Activated CD8-positive, alpha-beta memory T cell treated with anti-CD3 and anti-CD28 coated beads, Interleukin-2, amount 10 ng/mL, durations not matched to agents 7 days and 5 days (primary cell): ENCODE measurements at places on chromosomes 1 and 21. TPM values are rescaled to one million over a fixed set of nuclear protein-coding genes. Genes with fewer than 3 reads are reported as not detected.

DNA sequence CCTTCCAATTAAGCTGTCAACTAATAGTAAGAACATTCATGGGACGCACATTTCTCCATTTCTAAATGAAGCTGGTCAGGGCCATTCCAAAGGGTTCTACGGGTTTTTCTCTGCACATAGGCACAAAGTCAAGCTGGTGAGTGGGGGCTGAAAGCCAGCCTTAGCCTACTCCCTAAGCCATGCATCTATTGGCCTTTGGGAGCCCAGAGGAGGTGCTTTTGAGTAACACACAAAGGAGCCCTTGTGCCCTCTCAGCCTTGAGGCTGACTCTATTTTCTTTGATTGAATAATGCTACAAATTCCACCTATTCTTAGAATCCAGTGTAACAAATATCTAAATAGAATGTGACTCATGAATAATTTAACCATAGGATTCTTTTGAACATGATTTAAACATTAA is 73.6 kb downstream of the RGS13 start:
- H3K4me3 ChIP-seq, result no peak overlapping the region
- H3K4me1 ChIP-seq, result no peaks in the 10 kb centered on the region
- no peak for DNase-seq
- no peak overlapping the region for H3K27ac ChIP-seq
- H3K27me3 ChIP-seq, result peaks cover 2% of the 10 kb centered on the region

DNA sequence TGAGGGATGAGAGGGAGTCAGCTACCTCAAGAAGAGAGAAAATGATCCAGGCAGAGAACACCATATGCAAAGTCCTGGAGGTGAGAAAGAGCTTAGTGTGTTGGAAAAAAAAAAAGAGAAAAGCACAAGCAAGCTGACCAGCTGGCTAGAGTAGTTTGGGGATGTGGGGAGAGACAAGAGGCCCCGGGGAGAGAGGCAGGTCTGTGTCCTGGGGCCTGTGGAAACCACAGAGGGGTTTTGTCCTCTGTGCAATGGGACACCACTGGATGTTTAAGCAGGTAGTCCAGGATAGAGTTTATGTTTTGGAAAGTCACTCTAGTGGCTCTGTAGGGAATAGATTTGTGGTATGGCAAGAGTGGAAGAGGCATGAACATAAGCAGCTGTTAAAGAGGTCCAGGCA is 14.4 kb upstream of the CHI3L1 start:
- H3K27ac ChIP-seq, result no peak overlapping the region
- DNase-seq, result no peak
- H3K36me3 ChIP-seq, result no peaks in the 10 kb centered on the region
- no peak overlapping the region for H3K4me3 ChIP-seq

DNA sequence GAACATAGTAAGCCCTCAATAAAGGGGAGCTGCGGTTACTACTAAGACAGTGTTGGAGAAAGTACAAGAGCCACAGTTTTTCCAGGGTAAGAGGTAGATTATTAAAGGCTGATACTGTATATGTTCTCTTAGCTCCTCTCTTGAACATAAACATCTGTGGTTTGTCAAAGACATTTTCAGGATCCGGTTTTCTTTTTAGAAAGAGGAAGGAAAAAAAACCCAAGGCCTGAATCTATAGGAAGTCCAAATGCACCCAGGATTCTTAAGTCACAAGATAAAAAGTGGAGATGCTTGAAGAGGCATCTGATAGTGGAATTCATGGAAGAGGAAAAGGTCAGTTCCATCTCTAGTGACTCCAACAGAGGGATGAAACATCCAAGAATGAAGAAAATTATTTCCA is 24.6 kb upstream of the SLC45A3 start:
- peaks cover 2% of the 10 kb centered on the region for H3K4me1 ChIP-seq
- H3K36me3 ChIP-seq, result peaks cover 12% of the 10 kb centered on the region
- no peak for DNase-seq
- H3K27ac ChIP-seq, result no peak overlapping the region

DNA sequence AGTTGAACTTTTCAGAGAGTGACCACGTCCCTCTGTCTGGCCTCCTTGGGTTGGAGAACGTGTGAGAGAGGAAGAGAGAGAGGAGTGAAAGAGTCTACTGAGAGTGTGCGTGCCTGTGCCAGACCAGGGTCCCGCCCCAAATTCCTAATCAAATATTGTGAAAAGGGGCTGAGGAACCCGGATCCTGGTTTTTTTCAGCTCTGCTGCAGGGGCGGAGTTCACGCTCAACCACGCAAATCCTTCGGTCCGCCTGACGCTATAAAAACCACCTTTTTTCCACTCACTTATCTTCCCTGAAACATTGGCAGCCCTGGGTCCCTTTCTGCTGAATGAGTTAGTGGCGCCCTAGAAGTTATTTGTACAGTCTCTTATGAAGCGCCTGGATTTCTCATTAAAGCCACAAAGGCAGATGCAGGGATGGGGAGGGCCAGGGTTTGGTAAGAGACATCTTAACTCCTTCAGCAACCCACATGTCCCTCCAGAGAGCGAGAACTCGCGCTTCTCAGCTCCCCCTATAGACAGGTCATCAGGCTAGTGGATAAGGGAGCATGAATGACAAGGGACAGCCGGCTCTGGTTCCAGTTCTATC is at the start of gene FMOD:
FMOD (minus strand) TSS at position 86 of the 589 bp plus-strand sequence. CDS start 2,852 bp downstream, outside the sequence.
- H3K36me3 ChIP-seq, result no peaks in the 10 kb centered on the region
- H3K4me1 ChIP-seq, result peaks cover 2% of the 10 kb centered on the region
- H3K27ac ChIP-seq, result no peak within 1 kb of the TSS
- no peak within 1 kb of the TSS for H3K4me3 ChIP-seq

GRCh38 chr1:23123528-23123927 is 45.1 kb downstream of the LUZP1 start:
- H3K27me3 ChIP-seq, result no peaks in the 10 kb centered on the region
- H3K4me3 ChIP-seq, result no peak overlapping the region
- H3K36me3 ChIP-seq, result no peaks in the 10 kb centered on the region
- H3K27ac ChIP-seq, result no peak overlapping the region
- H3K4me1 ChIP-seq, result peaks cover 41% of the 10 kb centered on the region

VAMP3 gene
- total RNA-seq, result 33.1 TPM

NEGR1 gene
- total RNA-seq, result not detected

RGS5 gene
- 3.7 TPM for total RNA-seq

ENTREP3 gene
- total RNA-seq, result 32.3 TPM

TMIGD3 gene
- total RNA-seq, result 0.23 TPM
